ENCODE measurements at places on chromosomes 13 and 19.

GRCh38 chr19:57105976-57106721 lies 13.6 kb upstream of the USP29 start:
- DNase-seq = no peak

DNA sequence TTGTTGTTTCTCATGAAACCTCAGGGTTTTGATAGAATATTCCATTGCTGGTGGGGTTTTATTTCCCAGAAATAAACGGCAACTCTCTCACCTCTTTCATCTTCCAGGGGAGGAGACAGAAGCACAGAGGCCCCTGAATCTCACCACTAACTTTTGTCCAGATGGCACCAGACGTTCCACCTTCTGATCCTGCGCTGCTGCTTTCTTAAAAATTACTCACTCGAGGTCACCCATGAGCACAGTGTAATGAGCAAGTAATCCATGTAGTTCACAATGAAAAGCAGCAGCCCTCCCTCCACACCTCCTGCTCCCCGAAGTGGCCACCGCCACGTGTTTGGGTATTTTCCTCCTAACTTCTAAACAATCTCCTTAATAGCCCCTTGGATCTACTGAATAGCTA lies 51.3 kb downstream of the TEX29 start:
- no peak for DNase-seq

DNA sequence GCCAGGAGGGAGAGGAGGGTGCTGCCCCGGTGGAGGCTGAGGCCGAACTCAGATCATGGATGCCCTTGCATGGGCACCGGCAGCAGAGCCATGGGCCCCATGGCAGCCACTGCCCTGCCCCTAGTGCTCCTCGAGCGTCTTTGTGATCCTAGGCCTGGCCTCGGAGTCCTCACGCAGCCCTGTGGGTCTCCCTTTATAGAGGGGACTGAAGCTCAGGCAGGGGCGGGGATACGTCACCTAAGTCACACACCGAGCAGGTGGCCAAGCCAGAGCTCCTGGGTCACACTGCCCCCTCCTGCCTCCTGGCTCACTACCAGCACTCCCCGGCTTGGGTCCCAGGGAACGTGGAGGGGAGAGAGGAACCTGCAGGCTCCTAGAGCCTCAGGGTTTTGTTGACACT lies 28.7 kb downstream of the DHX34 start:
- no peak for DNase-seq

DNA sequence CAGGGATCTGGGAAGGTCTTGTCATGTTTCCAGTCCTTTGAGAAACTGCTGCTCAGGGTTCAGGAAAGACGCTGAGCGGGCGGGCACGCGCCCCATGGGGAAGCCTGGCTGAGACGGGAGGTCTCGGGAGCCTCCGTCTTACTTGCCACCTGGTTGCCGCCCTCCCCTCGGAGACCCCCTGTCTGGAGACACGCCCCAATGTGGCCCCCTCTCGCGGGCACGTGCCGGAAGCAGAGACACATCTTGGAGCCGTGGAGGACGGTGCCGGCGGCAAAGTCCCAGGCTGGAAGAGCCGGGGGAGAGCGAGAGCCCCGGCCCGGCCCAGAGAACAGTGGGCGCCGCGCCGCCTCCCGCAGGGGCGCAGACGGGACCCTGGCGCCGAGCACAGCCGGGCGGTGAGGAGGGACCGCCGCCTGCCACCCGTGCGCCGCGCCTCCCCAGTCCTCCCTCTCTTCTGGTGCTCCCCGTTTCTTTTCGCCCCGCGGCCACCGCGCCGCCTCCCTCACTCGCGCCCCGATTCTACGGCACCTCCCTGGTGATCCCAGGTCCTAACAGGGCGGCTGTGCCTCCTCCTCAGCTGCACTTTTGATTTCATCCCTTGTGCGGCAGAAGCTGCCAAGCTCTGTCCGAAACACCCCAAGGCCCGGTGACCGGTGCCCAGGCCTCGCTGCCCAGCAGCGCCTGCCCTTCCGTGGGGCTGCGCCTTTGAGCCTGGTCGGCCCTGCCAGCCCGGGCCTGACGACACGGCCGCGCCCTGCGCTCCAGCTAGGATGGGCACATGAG lies 15.5 kb downstream of the GJB2 start:
- DNase-seq = no peak

- peak; percentile 69 for DNase-seq
These were observed 186.2 kb downstream of the EFNB2 start for GRCh38 chr13:106349080-106349931.

GRCh38 chr19:1223018-1223855 lies 14.6 kb downstream of the CBARP start:
- DNase-seq = no peak

- DNase-seq = no peak
These were observed 1.2 kb downstream of the BRCA2 start for GRCh38 chr13:32316501-32316900.

GRCh38 chr13:96003304-96003703 lies 49.9 kb downstream of the UGGT2 start:
- DNase-seq = no peak

DNA sequence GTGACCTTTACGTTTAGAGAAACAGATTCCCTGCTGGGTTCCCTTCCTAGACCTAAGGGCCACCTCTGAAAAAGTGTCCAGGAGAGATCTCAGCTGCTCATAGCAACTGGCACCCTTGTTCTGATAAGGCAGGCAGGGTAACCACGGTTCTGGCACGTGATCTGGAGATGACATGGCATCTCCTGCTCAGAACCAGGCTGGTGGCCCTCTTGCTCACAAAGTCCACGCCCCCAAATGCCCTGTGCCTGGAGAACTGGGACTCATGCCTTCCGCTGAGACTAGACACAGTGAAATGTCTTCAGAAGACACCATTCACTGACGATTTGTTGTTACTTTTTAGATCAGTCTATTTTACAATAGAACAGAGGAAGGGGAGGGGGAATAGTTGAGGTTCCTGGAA lies 174.1 kb downstream of the ZNF536 start:
- no peak for DNase-seq

DNA sequence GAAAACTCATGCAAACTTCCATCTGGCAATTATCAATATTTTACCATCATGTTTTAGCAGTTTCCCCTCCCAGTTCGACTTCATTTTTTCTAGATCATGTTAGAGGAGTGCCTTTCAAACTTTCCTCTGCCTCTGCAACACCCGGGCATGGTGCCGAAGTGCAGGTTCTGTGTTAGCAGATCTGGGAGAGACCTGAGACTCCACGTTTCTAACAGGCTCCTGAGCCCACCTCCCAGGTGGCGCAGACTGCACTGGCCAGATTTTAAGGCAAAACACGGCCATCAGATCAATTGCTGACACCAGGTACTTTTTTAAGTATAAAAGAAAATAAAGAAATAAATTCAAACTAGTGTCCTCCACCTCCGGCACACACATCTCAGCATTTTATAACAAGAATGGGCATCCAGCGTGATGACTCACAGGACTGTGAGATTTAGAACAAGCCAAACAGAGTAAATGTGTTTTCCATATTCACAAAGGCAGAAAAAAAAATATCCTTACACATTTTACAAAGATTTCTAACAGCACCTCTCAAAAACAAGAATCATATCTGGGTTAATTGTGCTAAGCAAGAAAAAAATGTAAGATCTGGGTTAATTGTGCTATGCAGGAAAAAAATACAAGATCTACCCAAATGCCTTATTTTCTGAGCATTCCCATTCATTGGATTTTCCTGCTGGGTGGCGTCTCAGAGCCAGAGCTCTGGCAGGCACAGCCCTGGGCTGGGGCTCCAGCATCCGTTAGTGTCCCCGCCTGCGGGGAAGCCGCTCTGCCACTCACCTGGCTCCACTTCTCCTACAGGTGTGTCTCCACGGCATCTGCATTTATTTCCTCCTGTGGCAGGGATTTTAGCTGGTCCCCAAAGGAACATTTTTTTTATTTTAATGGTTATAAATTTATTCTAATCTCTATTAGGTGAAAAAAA lies 127.9 kb upstream of the SOX1 start:
- peak; percentile 29 for DNase-seq

DNA sequence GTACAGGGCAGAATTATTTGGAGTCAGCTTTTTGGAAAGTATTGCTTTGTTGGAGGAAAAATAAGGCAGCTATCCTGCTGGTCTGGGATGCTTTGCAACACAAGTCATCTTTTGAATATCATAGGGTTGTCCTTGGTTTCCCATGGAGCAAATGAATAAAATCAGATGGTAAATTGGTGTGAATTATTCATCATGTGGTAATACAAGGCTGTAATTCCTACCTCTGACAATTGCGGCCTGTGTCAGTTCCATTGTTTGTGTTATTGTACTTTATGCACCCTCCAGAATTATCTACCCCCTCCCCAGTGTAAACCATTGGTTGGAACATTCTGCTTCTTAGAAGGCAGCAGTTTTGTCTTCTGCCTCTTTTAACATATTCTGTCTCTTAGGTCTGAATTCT lies 46.2 kb downstream of the RNASEH2B start:
- DNase-seq = no peak

DNA sequence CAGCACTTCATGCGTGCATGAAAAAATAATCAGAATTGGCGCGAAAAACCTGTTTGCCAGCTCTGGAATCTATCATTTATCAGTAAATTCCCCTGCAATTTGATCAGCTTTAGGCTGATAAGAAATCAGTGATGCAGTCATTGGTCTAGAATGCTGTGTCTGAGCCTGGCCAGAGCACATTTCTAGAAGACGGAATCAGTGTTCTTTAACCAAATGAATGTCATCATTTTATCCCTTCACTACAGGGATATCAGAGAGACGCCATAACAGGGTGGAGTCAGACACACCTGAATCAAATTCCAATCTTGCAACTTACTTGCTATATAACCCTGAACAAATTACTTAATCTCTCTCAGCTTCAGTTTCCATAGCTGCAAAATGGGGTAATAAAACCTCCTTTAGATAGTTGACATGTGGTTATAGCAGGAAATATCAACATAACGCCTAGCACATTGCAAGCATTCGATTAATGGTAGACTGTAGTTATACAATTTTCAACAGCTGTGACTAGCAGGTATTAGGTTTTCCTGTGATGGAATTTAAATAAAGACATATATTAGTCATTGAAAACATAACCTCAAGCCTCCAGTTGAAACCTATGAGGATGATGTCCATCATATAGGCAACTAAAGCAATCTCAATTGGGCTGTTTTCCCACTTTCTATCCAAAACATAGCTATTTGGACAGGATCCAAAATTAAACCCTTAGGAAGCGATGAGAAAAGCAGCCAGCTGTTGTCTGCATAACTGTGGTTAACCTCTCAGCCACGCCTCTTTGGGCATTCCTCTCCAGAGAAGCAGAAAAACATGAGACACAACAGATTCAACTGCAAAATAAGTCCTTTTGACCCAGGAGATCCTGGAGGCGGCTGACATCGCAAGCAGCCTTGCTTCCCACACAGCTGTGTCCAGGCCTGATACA lies 51.6 kb upstream of the UBL3 start:
- no peak for DNase-seq

- peak; percentile 51 for DNase-seq
These were observed 383.4 kb downstream of the LMO7 start for GRCh38 chr13:76019421-76020044.

- DNase-seq = no peak
These were observed 8.3 kb downstream of the TCF3 start for GRCh38 chr19:1644070-1644469.

DNA sequence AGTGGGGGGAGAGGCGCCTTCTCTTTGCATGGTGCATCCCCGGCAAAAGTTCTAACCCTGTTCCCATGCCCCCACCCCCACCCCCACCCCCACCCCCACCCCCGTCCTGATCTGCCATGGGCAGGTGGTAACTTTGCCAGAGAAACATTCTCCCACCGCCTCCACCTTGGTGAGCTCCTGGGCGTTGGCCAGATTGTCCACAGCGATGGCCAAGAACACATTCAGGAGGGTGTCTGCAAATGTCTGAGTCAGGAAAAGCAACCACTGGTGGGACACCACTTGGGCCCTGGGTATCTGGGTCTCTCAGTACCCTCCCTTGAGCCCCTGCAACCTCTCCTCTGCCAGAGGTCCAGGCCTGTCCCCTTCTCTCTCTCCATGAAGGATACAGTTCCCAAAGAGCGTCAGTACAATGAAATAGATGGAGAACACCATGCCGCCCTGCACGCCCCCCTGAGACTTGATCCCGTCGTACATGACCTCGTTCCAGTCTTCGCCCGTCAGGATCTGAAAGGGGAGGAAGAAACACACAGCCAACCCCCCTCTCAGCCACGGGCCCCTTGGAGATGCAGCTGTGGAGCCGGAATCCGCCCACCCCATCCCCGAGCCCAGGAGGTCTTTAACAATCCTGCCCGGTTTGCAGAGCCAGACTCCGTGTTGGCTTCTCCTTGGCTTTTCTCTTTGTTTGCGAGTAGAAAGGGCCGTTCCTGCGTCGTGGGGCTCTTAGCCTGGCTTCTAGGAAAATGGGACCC lies 153.3 kb downstream of the IER2 start:
- no peak for DNase-seq

GRCh38 chr19:47805313-47805712 lies 962 bp upstream of the TPRX1 start:
- no peak for DNase-seq

- DNase-seq = no peak
These were observed 11.8 kb upstream of the FBN3 start for GRCh38 chr19:8161135-8161646.

DNA sequence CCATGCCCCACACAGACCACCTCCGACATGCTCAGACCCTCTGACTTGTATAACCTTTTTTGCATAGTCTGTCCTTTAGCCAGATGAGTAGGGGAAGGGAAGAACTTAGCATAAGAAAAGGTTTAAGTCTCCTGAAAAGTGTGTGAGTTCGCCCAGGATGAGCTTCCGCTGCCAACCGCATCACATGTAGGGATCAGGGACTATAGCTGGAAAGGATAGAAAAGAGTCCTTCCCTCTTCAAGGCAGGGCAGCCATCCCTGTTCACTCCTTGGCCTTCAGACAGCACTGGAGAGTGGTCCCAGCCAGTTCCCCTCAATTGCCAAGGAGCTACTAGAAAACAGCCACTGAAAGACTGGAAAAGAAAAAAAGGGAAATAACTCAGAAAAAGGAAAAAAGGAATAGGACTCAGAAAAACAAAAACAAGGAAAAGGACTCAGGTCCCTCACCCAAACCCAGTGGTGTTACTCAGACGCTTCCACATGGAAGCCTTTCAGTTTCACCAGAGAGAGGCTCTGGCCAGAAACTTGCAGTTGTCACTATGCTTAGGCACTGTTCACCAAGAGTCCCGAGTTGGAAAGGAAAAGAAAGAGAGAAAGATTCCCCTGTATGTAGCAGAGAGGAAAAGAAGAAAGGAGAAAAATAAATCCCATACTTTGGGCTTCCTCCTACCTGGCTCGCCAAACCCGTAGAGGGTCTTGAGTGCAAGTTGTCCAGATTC lies 5.6 kb upstream of the TM9SF2 start:
- DNase-seq = no peak

DNA sequence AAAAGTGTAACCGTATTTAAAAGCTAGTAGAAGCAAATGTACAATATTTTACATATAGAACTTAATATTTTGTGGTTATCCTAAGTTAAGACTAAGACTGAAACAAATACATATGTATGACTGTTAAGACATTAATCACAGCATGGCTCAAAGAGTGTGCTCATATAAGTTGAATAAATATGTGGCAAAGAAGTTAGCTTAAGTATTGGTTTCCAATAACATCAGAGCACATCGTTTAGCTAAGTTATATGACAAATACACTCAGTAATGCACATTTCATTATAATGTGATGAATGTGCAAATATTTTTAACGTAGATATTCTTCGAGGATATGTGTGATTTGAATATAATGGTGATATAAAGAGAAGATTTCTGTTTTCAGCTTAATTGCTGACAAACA lies 253.8 kb downstream of the SLITRK5 start:
- no peak for DNase-seq

GRCh38 chr13:33244907-33245287 lies 40.7 kb downstream of the STARD13 start:
- no peak for DNase-seq

- DNase-seq = peak; percentile 89
These were observed 636 bp upstream of the FOXO1 start for GRCh38 chr13:40666933-40667621.
